ENCODE measurements at places on chromosomes 1 and 21.
A peak's percentile ranks its signal among the peaks of the same experiment; 100 is the strongest.

- DNase-seq = no peak
Measured at GRCh38 chr1:11648732-11649158, 5.5 kb downstream of the FBXO2 start.

DNA sequence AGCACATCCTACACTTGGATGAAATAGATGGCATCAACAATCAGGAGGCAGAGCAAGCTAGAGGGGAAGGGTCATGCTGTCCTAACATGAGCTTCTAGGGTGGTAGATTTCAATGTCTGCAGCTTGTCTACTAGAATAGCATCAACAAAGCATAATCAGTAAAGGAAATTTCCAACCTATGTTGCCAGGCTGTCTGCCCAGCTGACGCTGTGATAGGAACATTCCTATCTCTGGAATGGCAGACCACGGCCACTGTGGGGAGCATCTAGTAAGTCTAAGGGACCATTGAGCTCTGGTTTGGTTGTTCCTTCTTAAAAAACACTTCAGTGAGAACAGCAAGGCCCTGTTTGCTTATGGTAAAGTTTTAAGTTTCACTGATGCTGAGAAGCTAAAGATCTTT lies 206.8 kb downstream of the PAPPA2 start:
- DNase-seq = no peak

- DNase-seq = no peak
Measured at GRCh38 chr1:55472784-55473183, 257.6 kb upstream of the USP24 start.

DNA sequence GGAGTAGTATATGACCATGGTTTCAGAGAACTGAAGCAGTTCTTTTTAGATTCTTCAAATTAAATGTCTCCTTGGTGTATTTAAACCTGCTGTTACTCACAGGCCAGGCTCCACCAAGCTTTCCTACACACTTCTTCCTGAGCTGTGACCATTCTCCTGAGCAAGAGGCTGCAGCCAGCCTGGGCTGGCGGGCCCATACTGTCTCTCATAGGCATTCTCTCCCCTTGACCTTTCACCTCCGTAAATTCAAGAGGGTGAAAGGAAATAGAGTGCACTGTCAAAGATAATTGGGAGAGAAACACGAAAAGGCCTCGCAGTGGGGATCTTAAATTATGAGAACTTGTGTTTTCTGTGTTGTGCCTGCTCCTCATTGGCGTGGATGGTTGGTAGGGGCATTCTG lies 2.3 kb downstream of the ARF1 start:
- DNase-seq = no peak

- no peak for DNase-seq
Measured at GRCh38 chr1:191618181-191618580, 540.1 kb upstream of the RGS18 start.

DNA sequence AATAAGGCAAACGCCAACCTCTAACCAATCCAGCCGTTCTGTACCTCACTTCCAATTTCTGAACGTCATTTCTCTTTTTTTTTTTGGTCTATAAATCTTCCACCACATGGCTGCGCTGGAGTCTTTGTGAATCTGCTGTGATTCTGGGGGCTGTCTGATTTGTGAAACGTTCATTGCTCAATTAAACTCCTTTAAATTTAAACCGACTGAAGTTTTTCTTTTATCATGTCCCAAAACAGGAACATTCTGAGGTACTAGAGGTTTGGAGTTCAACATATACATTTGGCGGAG lies 65.5 kb upstream of the BACH1 start:
- DNase-seq = no peak

DNA sequence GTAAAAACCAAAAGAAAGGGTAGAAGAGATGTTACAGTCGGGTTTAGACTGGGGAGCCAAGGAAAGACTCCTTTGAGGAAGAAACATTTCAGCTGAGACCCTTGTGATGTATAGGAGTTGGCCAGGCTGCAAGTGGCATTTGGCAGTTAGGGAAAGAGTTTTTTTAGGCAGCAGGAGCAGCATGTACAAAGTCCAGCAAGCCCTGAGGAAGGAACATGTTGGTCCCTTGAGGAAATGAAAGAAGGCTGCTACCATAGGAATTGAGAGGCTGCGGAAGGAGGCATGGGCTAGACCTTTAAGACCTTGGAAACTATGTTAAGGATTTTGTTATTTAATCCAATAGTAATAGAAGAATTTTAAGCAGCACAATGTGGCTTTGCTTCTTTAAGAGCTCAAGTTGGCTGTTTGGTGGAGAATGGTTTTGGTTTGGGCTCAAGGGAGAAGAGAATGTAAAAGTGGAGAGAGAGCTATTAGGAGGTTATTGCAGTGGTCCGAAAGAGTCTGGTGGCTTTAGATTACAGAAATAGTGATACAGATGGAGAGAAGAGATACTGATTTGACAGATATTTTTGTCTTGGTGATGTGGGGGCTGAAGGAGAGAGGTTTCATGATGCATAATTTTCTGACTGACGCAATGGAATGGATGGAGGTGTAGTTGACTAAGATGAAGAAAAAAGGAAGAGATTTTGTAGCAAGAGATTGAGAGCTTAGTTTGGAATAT lies 26.6 kb downstream of the SMAP2 start:
- DNase-seq = no peak

GRCh38 chr1:11997081-11997850 lies 17.0 kb downstream of the MFN2 start:
- no peak for DNase-seq

DNA sequence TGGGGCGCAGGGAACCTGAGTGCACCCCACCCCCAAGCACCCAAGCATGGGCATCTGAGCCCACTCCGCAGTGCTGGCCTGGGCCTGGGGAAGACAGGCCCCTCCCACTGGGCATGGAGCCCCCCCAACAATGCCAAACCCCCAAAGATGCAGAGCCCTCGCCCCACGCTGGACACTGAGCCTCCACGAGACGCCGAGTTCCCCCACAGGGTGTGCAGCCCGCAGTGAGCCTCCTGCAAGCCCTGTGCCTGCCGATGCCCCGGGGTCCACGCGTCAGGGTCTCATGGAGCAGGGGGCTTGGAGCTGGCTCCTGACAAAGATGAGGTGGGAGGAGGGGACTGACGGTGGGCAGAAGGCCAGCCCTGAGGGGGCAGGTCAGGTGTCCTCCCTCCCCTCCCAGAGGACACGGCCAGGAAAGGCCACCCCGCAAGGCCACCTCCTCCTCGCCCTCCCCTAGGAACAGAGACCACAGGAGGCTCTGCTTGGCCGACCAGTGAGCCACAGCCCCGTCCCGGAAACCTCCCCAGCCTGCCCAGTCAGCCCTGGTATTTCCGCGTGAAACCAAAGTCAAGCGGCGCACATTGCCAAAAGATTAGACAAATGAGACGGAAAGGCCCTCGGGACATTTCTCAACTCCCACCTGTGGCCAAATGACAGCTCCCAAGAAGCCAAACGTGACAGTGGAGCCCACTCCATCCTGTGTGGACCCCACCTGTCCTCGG lies 33.4 kb downstream of the MEGF6 start:
- no peak for DNase-seq

DNA sequence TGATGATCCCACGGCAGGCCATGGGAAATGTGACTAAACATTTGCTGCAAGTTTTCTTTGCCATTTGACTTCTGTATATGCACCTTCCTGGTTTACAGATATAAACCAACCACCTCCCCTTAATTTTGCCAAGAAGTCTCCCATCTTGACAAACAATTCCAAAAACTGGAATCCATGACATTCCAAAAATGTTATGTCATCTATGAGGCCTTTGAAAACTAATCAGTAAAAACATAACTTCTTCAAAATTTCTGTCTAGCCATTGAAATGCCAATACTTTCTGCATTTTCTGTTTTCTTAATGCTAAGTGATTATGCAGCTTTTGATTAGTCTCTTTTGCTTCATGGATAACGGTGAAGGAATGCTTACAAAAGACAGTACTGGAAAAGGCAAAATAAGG lies 84.1 kb downstream of the LYST start:
- DNase-seq = no peak

DNA sequence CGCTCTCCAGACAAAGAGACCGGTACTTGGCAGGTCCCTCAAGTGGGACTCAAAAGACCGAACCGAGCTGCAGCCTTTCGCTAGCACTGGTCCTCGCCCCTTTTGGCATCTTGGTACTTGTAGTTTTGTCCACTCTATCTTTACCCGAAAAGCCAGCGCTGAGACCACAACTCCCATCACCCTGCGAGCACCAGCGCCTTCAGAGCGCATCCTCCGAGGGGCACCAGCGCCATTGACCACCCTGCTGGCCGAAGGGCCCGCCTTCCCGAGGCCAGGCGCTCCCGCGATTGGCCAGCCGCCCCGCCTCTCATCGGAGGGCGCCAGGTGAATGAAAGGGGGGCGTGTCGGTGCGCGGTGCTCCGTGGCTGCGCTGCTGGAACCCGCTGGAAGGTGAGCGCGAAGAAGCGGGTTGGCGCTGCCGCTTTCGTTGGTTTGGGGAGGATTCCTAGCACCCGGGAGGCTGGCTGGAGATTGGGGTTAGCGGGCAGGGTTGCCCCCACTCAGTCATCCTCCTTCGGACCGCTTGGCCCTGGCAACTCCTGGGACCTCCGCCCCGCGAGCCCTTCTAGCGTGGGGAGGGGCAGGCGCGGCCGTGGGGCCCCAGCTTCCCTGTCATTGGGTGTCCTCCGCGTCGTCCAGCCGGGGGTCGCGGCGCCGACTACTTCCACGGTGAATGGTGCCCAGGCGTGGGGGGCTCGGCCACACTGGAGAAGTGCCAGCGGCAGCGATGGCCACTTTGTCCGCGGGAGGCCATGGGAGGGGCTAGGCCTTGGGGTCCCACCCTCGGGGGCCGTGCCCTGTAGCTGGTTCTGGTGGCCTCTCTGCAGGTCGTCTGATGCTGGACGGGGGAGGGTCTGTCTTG lies at the start of gene ZBTB8B:
Gene ZBTB8B (plus strand): TSS at position 357 of the 862 bp plus-strand sequence. CDS start 5,553 bp downstream, outside the sequence.
- peak; percentile 58 for DNase-seq

DNA sequence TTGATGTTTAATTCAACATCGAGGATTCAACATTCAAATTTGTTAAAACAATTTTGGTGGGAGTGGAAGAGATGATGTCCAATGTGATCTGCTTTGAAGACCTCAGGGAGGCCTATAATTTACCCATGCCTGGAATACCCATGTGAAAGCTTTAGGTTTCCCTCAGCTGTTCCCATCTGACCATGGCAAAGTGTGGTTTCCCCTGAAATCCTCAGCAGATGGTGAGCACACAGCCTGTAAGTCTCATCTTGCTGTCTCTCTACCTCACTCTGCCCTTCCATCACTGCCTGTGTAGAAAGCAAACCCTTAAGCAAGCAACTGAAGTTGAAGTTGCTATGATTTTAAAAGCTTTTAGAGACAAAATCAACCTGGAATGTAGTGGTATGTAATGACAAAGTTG lies 80.1 kb upstream of the ATF3 start:
- no peak for DNase-seq

DNA sequence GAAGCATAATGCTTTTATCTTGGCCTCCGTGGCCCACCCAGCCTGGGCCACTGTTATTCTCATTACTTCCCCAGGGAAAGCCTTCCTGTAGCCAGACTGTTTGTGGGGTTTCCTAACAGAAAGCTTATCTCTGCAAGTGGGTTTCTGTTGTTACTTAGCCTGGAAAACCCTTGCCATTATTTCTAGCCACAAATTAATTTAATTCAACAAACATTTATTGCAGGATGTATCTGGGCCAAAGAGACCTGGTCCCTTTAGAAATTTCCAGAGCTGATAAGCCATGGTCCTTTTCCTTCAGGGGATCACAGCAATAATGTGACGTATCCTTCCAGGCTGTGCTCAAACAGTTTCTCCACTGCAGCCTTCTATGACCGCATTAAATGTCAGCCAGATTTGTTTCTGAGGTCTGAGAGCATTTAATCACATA lies 20.9 kb downstream of the TNN start:
- DNase-seq = no peak

DNA sequence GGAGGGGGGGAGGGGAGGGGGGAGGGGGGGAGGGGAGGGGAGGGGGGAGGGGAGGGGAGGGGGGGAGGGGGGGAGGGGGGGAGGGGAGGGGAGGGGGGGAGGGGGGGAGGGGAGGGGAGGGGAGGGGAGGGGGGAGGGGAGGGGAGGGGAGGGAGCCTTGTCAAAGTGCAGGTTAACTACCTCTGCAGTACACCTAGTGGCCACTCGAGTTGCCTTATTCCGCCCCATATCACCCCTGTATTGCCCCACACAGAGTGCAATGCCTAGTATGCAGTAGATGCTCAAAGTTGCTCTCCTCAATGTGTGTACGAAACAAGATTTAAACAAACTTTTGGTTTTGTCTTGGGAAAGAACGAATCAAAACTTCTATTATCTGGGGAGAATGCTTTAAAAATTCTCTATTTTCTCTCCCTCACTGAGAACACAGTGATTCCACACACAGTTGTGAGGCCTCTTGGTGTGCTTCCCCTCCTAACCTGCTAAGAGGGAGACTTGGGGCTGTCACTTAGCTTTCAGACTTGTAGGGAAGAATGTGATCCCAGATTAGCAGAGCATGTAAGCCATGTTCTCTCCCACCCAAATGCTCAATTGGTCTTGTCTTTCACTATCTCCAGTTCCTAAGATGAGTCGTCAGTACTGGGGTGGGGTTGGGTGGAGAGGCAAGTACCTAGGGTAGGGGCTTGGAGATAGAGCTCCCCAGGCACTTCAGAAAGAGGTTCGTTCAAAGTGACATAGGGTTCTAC lies 79.7 kb upstream of the MAP10 start:
- DNase-seq = no peak

DNA sequence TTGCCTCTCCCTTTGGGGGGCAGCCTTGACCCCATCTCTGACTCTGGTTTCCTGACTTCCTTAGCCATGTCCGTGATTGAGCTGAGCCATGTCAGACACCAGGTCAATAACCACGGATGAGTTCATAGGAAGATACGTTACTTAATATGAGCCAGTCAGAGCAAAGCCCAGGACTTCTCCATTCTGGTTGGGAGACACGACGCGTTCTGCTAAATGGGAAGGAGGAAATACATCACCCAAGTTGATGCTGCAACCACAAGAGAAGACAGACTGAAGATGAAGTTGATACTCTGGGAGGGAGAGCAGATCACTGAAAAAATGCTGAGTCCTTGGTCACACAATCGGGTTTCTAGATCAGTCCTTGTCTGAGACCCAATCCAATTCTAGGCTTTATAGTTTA lies 90.9 kb downstream of the MATN1 start:
- no peak for DNase-seq

- DNase-seq = no peak
Measured at GRCh38 chr1:201317551-201317950, 34.2 kb downstream of the PKP1 start.

DNA sequence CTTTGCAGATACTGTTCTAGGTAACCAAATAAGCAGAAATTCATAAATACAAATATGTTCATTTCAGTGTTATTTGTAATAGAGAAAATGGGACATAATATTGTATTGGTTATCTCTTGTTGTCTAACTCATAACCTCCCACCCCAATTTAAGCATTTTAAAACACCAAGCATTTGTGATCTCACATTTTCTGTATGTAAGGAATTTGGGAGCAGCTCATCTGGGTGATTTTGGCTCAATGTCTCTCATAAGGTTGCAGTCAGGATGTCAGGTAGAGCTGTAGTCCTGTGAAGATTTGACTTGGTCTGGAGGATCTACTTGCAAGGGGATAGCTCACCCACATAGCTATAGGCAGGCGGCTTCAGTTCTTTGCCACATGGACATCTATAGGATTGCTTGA lies 29.5 kb downstream of the CEP350 start:
- no peak for DNase-seq
